Activated T-cell treated with anti-CD3 and anti-CD28 coated beads, Interleukin-2, amount 50 U/mL, for 48 hours (primary cell): ENCODE measurements at places on chromosomes 1 and 21.

DNA sequence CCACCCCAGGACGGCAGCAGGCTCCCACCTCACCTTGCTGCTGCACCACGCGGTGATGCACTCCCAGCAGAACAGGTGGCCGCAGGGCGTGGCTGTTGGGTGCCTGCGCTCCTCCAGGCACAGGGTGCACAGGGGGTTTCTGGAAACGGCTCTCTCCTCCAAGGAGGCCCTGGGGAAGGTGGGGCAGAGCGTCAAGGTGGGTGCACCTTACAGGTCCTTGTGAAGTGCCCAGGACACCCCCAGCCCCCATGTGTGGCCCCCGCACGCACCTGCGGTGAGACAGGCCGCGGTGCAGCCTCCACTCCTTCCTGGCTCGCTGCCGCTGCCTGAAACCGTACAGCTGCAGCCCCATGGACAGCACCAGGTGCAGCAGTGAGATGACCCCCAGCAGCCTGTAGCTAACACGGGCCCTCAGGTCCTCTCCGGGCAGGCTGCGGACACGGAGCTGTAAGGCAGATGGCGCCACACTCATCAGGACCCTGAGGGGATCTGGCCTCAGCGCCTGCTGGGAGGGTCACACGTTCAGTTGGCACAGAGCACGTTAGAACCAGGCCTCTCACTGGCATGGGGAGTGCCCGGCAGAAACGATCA, 5.8 kb downstream of the PEX10 start:
- DNase-seq = no peak

DNA sequence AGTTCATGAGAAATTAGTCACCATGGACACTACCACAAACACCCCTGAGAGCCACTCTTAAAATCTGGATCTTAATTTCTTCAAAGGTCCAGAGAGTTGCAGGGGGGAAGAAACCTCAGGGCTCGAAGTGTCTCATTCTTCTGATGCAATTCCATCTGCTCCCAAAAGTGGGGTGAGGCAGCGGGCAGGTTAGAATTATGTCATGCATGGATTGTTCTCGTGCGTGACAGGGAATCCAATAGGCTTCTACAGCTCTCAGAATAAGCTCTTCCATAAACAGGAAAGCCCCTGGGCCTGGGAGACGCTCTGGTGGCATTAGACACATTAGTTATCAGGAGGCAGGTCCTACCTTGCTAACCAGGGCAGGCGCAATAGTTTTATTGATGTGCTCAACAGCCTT, 8.4 kb downstream of the ENO1 start:
- peak; percentile 23 for DNase-seq

DNA sequence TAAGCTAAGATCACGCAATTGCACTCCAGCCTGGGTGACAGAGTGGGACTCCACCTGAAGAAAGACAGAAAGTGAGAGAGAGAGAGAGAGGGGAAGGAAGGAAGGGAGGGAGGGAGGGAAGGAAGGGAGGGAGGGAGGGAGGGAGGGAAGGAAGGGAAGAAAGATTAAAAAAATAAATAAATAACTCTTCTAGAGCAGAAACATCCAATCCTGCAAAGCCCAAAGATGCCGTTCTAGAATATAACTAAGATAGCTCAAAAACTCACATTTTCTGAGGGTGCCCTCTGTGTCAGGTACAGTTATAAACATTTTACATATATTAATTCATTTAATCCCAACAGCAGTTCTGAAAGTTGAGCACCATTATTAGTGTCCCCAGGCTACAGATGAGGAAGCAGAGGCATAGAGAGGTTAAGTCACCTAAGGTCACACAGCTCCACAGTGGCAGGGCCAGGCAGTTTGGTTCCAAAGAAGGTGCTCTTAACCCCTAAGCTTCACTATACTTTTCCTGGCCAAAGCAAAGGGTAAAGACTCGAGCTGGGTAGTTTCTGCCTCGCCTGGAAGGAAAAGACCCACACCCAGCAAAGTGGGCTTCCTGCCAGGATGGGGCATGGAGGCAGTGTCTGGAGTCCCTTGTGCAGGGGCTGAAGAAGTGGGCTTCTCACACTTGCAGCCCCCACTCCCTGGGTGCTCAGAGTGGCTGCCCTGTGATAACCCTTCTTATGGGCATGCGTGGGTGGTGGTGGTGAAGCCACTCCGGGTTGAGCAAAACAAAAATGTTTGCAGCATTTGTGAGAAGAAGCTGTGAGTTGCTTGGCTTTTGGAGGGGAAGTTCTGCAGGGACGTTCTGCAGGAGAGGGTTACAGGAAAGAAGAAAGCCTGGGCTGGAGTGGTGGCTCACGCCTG, 7.9 kb upstream of the PIK3CD start:
- DNase-seq = peak; percentile 51

- no peak for DNase-seq
Measured at GRCh38 chr1:157249326-157249725, 111.1 kb upstream of the ETV3 start.
